GM04503 (cell line): ENCODE measurements at places on chromosomes 7 and 10.

- no peak for DNase-seq
Measured at GRCh38 chr7:2936891-2937580, 92.9 kb upstream of the GNA12 start.

DNA sequence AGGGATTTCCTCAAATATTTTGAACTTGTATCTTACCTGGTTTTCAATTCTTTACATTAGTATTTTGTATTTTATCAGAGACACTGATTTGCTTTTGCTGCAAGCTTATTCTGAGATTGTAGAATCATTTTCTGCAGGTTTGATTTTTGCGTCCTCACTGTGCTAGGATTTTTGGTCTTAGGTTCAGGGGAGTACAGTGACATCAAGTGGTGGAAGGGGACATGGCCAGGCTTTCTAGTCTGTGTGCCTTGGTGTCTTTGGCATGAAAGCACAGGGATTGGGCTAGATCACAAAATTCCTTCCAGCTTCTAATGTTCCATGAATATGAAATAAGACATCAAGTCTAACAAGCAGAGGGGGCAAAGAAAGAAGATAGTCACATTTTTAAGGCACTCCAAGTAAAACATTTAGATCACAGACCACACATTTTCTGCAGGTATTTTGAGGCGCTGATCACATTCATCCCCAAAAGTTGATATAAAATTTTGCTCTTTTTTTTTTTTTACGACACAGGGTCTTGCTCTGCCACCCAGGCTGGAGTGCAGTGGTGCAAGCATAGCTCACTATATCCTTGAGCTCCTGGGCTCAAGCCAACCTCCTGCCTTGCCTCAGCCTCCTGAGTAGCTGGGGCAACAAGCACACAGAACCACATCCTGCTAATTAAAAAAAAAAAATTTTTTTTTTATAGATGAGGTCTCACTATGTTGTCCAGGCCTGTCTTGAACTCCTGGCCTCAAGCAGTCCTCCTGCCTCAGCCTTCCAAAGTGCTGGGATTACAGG lies 124.4 kb downstream of the PON1 start:
- no peak for DNase-seq

GRCh38 chr7:6545398-6546126 lies 5.7 kb downstream of the GRID2IP start:
- DNase-seq, result no peak

GRCh38 chr7:6476596-6477317 lies 29.0 kb upstream of the DAGLB start:
- DNase-seq, result no peak

DNA sequence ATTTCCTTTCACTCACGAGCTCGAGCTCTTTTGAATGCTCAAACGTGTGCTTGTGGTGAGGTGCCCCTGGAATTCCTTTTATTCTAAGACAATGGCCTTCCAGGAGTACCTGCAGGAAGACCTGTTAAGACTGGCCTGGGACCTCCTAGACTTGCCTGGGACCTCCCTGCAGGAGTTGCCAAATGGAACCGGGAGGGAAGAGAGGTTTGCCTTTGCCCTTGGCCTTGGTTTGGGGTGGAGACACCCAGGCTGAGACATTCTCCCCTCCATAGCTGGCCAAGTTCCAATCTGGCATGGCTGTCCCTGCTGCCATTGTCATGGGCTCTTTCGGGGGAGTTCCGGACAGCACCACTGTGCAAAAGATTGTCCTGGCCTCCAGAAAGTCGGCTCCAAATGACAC lies 39.7 kb downstream of the DNAJB12 start:
- no peak for DNase-seq

DNA sequence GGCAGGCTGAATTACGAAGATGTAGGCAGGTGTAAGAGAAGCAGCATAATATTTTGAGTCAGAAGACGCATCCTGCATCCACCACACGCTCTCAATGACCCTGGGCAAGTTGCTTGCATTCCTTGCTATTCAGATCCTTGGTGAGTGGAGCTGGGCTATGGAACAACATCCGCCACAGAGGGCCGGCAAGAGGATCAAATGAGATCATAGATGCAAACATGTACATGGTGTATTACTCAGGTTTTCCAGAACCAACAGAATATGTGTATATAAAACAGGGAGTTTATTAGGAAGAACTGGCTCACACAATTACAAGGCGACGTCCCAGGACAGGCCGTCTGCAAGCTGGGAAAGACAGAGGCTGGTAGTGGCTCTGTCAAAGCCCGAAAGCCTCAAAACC lies 51.5 kb downstream of the ADAM12 start:
- DNase-seq, result no peak

DNA sequence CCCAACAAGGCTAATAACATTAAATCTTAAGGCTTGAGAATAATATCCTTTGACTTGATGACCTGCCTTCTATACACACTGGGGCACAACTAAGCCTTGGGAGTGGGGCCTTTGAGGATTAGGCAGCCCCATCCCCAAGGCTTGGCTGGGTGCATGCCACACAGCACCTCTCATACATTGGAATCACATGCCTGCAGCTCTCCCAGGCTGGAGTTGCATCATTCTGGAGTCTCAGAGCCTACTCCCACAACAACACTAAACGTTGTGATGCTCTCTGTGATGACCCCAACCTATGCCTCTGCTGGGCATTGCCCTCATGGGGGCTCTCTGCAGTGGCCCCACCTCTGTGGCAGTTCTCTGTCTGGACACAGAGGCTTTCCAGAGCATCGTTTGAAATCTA lies 31.9 kb upstream of the SGCE start:
- DNase-seq, result no peak

GRCh38 chr7:2632733-2633537 lies 1.1 kb downstream of the TTYH3 start:
- no peak for DNase-seq

- DNase-seq, result no peak
Measured at GRCh38 chr10:35797187-35797586, 155.1 kb upstream of the FZD8 start.

DNA sequence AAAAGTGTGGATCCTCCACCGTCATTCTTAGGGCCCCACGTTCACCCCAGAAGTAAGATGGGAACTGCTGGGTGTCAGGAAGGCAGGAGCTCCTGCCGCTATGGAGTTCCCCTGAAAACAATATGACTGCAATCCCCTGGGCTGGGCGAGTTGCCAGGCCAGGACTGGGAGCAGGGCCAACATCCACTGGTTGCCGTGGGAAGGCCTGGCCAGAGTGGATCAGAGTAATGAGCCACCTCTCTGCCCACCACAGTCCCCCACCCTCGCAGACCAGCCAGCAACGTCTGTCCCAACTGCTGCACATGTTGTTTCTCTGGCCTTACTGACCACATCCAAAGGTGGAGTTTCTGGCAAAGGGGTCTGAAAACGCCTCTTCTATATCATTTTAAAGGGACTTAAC lies 86.6 kb downstream of the STRA8 start:
- no peak for DNase-seq

DNA sequence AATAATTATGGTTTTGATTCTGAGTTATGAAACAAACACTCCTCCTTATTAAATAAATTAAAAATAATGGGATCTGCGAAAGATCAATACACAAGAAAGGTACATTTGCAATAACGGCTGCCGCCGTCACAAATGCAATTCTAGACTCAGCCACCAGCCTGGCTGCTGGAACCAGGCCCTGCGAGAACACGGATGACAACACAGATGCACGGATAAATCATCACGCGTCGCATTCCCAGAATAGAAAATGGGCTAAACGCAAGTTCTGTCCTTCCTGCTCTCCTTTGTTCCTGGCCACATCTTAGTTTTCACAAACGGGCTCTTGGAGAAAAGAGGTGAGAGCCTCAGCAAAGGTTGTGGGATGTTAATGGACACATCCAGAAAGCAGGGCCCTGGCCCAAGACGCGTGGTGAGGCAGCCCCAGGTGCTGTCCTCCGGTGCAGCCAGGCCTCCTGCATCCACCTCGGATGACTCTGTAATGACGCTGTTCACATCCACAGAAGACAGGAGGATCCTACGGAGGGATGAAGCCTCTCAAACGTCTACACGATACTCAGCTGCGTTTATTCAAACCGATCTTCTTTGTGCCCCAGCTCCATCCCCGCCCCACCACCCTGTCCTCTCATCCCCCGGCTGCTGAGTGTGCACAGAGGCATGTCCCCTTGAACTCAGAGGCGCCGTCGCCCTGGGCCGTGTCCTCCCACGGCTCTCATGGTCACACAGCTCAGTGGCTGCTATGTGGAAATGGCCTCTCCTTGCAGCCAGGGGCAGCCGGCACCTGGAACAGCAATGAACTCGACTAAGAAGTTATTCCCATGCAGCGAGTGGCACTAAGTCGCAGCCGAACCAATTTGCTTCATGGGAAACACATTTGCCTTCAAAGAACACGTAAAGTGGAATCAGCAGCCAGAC lies 197.9 kb downstream of the PTPRN2 start:
- DNase-seq, result no peak

DNA sequence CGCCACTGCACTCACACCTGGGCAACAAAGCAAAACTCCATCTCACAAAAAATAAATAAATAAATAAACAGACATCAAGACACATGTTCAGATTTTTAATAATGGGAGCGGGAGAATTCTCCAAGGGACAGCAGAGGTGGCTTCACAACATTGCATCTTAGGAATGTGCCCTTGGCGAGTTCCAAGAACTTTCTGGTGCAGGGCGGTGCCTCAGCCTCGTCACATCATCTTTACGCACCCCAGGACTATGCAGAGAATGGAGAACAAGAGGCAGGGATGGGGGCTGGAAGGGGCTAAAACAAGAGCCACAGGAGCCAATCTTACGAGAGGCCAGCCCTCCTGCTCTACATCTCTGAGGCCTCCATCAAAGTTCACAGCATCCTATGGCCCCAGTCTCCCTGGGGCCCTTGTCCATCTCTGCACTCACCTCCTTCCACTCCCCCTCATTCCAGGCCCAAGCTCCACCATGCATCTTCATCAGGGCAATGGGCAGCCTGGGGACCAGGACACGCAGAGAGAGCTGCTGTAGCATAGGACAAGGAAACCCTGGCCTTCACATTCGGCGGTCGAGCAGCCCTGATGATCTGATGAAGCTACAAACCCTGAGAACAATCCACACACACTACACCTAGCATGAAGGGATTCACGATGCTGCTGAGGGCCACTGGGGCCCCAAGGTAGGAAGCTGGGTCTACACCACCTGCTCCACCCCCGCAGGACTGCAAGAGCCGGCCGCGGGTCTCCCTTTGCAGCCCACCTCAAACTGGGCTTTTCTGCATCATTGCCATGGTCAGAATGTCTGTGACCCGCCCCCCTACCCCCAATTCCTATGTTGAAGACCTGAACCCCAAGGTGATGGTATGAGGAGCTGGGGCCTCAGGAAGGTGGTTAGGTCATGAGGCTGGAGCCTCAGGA lies 22.3 kb downstream of the TNS3 start:
- DNase-seq, result no peak

DNA sequence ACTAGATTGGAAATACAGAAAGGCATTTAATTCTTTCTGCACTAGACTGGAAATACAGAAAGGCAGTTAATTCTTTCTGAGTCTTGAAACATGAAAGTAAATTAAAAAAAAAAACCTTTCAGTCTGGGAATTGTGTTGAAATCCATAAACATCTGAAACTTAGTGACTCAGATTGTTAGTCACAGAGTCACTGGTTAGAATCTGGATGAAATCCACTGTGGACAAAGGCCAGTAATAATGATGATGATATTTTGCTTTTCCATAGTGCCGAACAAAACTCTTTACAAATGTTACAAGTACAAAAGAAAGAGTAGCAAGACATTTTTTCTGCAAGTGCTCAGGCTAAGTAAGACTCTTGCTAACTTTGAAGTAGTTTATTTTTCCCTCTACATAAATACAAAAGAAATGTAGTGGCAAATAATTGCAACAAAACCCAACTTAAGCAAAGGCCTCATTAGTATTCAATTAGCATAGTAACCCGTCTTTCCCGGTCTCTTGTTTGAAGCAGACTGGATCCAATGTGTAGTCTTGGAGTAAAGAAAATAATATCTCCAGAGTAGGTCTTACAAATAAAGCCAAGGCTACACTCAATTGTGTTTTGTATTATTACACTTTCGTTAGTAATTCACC lies 5.8 kb upstream of the PRTFDC1 start:
- DNase-seq, result peak; percentile 92

DNA sequence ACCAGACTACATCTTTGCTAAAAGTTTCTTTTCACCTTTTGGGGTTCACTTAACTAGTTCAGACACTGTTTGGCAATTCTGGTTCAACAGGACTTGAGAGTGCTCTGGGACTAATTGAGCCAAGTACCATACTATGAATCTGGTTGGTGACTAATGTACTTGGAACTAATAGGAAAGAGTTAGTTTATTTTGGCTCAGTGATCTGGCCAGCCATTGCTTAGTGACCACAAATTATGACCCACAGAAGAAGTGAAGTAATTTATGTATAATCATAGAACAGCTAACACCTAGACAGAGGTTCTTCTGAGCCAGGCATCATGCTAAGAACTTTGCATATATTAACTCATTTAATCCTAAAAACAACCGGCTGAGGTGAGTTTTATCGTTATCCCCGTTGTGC lies 126.5 kb upstream of the JCAD start:
- peak; percentile 83 for DNase-seq

GRCh38 chr10:103448746-103449145 lies 3.4 kb downstream of the CALHM2 start:
- peak; percentile 87 for DNase-seq

DNA sequence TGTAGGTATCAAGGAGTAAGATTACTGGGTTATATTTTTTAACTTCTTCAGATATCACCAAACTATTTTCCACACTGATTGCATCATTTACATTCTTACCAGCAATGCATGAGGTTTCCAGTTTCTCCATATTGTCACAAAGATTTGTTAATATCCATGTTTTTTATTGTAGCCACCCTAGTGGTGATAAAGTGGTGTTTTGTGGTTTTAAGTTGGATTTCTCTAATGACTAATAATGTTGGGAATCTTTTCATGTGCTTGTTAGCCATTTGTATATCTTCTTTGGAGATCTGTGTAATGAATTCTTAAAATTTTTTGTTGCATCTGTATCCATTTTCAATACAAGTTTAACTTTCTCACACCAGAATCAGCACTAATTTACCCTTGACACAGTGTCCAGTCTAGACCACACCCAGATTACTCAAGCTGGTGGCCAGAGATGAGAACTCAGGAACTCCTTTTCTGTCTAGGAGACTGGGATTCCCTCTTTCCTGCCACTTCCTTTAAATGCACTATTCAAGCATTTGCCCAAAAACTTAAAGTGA lies 67.0 kb upstream of the PLXDC2 start:
- peak; percentile 1 for DNase-seq

- no peak for DNase-seq
Measured at GRCh38 chr10:132309471-132309865, 1.7 kb upstream of the STK32C start.

DNA sequence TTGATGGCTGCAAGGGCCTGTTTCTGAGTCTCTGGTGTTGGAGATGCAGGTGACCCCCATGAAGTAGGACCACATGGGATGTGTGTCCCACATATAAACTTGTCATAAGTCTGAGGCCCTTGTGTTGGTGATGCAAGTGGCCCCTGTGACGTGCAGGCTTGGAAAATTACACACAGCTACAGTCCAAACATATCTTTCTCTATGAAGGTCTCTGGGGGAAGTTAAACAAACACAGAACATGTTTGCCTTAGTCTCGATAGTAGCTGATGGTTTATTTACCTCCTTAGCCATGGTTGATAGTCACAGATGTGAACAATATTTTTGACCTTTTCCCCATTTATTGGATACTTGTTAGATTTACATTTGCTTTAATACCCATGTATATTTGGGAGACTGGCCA lies 64.7 kb downstream of the ADCY1 start:
- DNase-seq, result no peak
